ENCODE measurements at places on chromosomes 4 and X.
A peak's percentile ranks its signal among the peaks of the same experiment; 100 is the strongest.

DNA sequence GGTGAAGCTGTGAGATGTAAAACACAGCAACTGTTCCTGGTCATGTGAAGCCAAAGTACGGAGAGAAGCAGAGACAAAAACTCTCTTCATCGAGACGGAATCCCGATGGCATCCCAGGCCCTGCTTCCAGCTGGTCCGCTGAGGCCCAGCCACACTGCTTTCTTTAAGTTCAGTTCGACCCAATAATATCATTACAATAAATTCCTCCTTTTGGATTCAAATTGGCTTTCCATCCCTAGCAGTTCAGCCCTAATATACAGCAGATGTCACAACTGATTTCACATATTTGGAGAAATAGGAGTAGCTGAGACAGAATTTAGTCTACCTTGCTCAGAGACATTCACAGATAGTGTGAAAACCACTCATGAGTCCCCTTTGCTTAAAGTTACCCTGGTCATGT lies 98.3 kb upstream of the SPRY1 start:
- no peak for DNase-seq

DNA sequence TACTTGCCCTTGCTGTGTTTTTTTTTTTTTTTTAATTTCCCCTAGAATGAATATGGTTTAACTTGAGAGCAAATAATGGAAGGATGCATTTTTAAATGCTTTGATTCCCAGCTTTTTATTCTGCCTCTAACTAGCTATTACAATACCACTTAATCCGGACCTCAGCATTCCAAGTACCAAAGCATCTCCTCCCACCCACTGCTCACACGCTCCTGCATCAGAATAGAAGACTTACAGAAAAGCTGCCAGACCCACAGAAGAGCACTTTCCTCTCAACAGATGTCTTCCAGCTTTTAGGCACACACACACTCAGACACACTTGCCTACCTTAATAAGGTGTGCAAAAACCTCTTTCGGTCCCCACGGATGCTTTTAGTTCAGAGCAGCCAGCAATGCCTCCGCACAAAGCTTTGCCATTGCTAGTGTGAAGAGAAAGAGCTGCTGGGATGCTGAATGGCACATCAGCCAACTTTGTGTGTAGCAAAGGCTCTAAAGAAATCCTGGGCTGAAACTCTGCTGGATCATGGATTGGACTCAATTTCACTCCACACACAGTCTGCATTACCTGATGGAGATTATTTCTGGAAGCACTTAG lies 1056.2 kb downstream of the DMD start:
- no peak for DNase-seq

DNA sequence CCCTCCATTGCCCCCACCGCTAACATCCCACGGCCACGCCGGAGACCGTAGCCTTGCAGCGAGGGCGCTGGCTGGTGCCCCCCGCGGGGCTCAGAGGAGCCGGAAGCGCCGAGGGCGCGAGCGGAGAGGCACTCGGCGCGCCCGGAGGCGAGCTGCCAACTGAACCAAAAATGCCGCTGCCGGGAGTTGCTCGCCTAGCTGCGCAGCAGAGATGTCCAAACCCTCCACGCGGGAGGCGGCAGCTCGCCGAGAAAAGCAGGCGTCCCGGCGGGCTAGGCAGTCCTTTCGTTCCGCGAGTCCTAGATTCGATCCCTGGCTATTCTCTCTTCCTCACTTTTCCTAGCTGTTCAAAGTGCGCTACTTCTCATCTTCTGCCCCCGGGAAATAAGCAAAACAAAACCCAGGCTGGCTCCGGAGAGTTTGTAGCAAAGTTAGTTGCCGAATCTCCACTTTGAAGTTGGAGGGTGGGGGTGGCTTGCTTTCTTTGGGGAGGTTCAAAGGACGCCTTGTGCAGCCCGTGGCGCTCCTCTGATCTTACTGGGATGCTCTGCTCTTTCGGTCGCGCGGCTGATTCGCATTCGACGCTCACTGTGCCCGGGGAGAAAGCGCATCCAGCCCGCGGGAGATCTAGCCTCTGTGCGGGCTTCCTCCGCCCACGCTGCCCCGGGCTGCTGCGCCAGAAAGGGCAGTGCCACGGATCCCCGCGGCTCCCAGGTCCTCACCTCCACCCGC lies 723 bp downstream of the NKX6-1 start:
- DNase-seq = peak; percentile 8

DNA sequence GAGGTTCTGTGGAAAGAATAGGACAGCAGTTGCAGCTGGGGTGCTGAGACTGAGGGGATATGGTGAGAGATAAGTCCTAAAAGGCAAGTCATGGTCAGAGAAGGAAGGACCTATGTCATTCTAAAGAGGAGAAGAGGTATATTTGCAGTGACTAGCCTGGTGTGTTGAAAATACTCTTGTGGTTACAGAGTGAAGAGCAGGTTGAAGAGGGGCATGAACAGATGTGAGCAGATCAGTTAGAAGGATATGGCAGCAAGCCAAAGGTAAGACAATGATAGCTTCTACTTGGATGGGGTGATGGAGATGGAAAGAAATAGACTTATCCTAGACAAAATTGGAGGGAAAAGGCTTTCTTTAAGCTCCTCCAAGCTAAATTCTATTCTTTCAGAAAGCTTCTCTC lies 469.8 kb upstream of the CPEB2 start:
- DNase-seq = no peak

DNA sequence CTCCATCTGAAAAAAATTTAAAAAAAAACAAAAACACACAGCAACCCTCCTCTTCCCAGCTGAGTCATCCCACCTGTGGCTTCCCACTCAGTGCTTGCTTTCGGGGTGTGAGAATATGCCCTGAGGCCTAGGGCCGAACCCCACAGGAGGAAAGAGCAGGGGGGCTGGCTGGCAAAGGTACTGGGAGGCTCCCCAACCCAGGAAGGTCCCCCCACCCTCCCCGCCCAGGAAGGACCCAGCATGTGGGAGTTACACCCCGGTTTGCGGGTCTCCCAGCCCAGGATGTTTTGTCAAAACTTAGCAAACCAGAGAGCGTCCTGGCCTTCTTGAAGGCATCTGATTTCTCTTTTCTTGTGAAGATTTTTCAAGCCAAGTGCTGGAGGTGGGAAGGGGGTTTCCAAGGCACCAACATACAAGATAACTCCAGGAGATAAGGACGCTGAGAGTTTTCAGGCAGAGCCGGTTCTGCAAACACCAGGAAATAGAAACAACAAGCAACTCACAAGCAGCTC lies 25.7 kb upstream of the CSF2RA start:
- no peak for DNase-seq

GRCh38 chr4:138158746-138159297 lies 83.3 kb downstream of the SLC7A11 start:
- peak; percentile 26 for DNase-seq

- no peak for DNase-seq
Observed at GRCh38 chr4:75891611-75892010, 10.6 kb downstream of the PPEF2 start.

DNA sequence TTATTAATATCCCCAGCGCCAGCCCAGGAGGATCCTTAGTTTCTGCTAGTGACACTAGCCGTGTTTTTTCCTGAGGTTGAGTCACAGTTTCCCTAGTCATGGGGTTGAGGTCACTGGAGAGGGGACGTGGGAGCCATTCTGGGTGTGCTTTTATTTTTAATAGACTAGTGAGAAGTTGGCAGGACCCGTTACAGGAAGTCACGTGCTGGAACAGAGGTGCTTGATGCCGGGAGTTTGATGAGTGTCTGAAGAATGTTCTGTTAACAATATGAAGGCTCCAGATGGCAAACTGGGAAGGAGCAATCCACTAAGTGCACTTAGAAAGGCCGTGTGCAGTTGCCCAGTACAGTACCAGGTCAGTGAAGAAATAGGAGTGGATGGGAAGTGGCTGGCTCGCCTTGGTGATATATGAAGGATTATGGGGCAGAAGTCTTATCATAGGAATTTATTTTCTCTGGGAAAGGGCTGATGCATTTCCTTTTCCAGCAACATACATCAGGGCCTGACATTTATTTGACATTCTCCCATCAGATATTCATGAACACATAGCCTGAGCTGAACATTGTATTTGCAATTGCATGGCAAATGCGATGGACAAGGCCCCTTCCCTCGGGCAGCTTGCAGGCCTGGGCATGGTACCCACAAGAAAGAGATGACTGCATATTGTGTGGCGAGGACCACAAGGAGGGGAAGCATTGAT lies 291.8 kb downstream of the FBXW7 start:
- peak; percentile 61 for DNase-seq

GRCh38 chrX:145292218-145292617 lies 44.9 kb downstream of the SPANXN1 start:
- DNase-seq = no peak

DNA sequence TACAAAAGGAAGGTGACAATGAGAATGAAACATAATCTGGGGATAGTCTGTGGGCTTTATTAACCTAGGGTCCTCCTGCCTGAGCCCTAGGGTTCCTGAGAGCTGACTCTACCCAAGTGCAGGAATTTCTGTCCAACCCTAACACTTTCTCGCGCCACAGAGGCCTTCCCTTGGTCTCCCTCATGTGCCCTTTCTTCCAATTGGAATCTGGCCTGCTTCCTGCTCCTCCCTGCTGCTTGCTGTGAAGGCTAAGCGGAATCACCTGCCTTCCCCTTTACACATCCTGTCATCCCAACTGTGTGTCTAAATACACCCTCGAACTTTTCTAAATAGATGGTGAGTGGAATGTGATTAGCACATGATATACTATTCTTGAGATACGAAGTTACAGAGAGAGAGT lies 5.9 kb downstream of the MAGEA11 start:
- no peak for DNase-seq

DNA sequence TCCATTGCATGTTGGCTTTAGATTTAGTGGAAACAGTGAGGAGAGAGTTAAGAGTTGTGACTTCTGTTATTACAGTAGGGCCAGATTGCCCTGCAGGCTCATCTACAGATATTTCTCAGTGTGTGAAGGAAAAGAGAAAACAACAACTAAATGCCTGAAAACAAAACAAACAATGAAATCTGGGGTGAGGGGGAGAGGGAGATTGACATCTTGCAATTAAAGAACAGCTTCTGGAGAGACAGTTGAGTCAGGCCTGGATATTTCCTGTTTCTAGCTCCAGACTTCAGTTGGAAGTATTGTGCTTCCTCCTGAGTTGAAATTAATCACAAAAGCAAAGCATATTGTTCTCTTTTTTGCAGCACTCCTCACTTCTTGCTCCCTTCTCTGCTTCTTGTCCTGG lies 108.3 kb upstream of the SCML1 start:
- no peak for DNase-seq

GRCh38 chr4:146654687-146655520 lies 16.2 kb downstream of the POU4F2 start:
- no peak for DNase-seq

DNA sequence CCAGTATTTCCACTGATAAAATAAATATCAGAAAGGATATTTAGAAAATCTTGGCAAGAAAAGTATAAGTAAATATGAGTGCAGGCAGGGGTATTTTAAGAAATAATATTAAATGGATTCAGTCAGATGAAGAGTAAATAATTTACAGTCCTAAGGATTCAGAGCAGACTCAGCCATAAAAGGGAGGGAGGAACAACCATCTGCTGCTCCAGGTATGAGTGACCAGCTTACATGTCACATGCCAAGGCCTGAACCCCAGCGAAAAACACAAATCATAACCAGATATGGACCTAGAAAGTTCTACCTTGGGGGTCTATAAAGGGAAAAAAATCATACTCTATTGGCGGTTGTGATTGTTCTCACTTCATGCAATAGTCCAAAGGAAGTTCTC lies 166.8 kb downstream of the COL4A6 start:
- DNase-seq = no peak

DNA sequence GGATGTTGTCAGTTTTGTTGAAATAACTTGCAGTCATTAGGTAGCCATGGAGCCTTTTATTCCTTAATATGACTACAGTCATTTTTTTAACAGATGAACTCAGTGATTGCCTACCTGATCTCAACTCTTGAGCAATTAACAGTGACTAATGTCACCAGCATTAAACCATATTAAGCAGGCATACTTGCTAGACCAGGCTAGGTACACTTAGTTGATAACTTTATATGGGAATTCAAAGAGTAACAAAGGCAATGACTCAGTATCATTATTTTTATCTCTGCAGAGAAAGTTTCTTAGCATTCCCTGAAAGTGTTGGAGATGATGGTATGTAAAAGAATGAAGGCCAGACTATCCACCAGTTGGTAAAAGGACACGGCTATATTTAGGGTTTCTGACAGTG lies at the start of gene C4orf54:
TSS of gene C4orf54 (minus strand) at position 31 of the 400 bp plus-strand sequence. CDS start 3,180 bp downstream, outside the sequence.
- DNase-seq = no peak

DNA sequence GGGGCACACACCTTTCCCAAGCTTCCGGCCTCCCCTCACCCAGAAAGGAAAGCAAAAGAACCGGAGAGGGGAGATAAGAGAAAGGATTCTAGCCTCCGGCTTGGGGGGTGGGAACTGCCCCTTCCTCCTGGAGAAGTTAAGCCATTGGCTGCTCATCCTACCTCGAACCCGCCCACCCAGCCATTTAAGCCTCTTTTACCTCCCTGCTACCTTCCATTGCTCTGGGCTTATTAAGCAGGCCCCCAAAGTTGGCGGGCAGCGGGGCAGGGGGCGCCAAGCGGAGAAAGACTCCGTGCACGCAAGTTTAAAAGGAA lies 2.3 kb downstream of the MAML3 start:
- DNase-seq = peak; percentile 90

DNA sequence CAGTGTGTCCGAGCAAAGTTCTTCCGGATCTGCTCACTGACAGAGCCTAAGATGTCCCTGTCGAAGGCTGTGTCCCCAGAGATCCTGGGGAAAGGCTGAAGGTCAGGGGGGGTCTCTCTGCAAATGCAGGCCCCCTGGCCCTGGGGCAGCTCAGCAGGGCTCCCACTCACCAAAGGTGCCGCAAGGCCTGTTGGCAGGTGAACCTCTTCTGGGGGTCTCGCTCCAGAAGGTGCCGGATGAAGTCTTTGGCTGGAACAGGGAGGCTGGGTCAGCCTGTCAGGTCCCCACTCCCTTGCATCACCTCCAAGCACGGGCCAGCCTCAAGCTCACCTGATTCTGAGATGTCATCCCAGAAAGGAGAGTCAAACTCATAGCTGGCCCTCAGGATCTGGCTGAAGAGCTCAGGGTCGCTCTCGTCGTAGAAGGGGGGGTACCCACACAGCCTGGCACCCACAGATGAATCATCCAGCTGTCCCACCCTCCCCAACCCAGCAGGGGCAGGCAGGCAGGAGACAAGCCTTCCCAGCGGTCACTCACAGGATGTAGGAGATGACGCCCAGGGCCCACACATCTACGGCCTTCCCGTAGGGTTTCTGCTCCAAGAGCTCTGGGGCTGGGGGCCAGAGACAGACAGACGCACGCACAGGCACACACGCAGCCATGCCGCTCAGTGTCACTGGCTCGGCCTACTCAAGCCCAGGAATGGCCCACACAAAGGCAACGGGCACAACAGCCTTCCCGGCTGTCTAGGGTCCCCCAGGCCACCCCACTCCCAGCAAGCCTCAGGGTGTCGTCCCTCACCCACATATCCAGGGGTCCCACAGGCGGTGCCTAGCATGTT lies 2.6 kb downstream of the PNCK start:
- no peak for DNase-seq

DNA sequence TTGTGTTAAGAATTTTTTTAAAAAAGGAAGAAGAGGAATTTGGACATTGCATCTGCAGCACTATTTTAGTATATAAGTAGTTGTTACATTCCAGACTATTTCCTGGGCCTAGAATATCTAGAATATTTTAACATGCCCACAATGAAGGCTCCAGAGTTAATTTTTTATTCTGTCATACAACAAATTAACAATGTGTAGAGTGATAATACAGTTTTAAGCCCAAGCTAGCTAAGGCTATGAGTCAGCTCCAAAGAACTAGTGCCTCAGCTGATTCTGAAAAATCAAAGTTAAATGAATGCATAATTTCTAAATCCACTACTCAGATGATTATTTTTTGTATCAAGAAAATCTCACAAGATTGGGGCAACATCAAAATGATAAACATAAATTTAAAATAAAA lies 231.4 kb downstream of the PRDM5 start:
- no peak for DNase-seq

All from COLO829 (cell line).